Inflammatory macrophage treated with lipopolysaccharide for 4 hours (primary cell): ENCODE measurements at places on chromosomes 7 and 10.
A peak's percentile ranks its signal among the peaks of the same experiment; 100 is the strongest.

DNA sequence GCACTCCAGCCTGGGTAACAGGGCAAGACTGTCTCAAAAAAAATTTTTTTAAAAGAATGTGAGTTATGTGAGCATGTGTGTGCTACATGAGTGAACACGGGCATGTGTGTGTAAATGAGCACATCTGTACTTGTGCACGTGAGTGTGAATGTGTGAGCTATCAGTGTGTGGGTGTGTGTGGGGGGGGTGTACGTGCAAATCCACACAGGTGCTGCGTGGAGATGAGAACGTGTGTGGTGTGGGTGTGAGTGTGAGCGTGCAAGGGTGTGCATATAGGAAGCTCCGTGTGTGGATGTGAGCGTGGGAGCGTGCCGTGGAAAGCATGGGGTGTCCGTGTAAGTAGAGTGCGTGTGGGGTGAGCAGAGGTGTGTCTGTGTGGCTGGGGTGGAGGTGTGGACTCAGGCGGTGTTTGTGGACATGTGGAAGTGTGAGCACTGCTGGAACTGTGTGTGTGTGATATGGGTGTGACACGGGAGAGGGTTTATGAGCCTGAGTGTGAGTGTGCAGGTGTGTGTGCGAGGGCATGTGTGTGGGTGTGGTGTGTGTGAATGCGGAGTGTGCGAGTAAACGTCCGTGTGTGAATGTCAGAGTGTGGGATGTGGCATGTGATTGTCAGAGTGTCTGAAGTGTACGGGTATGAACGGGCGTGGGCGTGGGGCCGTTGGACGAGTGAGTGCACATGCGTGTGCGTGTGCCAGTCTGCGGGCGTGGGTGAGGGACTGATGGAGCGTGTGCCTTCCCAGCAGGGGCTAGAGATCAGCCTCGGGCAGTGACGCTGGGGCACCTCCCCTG is 45.9 kb upstream of the TNRC18 start:
- DNase-seq, result no peak

DNA sequence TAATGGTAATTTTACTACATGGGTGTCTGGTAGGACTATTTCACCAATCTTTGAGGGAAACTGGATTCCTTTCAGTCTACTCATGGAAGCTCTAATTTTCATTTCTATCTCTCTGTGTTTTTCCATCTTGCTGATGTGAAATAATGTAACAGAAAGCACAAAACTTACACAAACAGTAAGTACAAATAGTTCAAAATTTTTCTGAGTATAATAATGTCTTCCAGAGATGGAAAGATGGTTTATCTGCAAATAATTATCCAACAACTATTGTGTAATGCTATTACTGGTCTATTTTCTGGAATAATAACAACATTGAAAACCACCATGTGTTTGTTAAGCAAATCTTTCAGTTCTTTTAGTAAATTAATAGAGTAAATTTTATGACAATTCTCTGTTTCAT is 565.8 kb upstream of the MGMT start:
- no peak for DNase-seq

- DNase-seq, result no peak
These were observed 4.7 kb upstream of the TCTN3 start for GRCh38 chr10:95698415-95698814.

GRCh38 chr7:37853468-37853867 is 5.1 kb downstream of the NME8 start:
- no peak for DNase-seq

DNA sequence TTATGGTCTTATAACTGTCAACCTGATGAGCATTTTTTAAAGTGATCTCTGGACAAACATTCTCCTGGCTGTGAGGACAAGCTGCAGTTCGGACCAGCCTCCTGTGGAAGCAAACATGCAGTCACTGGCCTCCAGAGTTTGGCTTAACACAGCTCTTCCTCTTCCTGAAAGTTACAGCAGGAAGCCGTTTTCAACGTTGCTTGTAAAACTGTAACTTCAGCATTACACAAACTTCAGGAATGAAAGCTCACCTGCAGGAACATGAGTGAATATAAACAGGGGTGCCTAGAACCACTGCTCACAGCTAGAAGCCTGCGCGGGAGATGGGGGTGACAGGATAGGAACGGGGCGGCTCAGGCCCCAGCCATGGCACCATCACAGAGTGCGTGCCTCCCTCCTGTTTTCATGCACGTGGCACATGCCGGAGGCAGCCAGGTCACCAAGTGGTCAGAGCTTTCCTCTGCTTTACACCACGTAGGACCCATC is 292.9 kb upstream of the PITRM1 start:
- peak; percentile 45 for DNase-seq

DNA sequence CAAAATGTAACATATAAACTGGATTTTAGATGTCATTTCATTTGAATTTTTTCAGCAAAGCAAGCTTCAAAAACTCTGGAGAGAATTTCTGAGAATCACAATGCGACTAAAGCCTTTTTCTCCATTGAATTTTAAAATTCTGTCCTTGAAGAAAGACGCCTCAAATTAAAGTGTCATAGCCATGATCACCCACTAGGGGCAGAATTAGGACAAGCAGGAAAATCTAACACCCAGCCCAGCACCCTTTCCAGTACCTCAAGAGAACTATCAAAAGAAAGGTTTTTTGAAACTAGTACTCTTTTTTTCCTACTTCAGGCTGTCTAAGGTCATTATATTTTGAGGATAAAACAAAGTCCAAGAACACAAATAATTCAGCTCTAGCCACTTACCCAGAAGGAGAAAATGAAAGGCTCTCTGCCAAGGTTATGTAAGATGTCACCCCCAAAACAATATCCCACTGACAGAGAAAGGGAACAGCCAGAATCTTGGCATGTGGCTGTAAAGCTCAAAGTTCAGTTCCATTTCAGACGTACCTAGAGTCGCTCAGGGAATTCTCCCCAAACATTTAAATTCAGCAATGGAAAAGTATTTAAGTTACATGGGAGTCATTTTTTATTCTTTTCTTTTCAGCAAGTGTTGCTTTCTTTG is 299.4 kb downstream of the SNX13 start:
- DNase-seq, result peak; percentile 49
